Activated B cell treated with CpG ODN at 0.5 μM for 24 hours (primary cell): ENCODE measurements at places on chromosomes 6 and 20.

DNA sequence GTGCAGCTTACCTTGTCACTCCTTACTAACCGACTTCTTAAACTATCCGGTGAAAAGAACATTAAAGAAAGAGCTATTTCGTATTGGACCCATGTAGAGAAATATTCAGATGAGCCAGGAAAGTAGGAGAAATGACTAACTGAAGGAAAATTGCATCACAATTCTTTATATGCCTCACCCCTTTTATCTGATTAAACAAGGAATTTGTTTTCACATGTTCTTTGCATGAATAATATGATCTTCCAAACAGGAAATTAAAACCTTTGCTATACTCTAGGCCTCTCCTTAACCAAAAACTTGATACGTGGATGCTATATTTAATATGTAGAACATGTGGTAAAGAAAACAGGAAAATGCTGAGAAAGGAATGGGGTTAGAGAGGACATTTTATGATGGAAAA, 41.9 kb upstream of the LRRC1 start:
- DNase-seq, result no peak

GRCh38 chr20:24672886-24673677, 203.7 kb downstream of the SYNDIG1 start:
- no peak for DNase-seq

DNA sequence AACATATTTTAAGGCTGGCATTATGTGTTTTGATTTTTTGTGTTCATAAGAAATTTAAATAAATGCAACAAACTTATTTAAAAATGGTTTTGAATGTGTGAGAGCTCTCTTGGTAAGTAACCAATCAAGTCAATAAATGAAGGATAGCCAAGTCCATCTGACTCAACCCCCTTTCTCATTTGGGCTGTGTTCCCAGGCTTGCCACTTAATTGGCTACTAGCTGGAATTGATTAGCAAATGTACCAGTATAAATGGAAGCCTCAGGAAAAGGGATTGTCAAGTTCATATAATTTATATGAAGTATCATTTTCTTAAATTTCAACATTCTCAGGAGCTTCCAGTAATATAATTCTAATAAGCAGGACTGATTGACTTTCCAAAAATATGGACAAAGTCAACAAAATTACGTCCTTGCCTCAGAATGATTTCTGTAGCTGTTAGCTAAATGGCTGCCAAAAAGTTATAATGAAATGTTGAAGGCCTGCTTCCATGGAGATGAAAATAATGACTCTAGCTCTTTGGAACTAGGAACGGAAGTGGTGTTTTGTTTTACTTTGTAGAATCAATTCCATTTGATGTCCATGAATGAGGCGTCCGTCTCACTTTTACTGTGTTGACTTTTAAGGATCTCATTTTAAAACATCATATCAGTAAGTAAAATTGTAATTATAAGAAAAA, 614.9 kb downstream of the CDH26 start:
- DNase-seq, result no peak

GRCh38 chr20:34058831-34059230, 53.2 kb downstream of the EIF2S2 start:
- no peak for DNase-seq

- DNase-seq, result no peak
Measured at GRCh38 chr6:124694139-124694705, 268.0 kb upstream of the RNF217 start.

GRCh38 chr6:92701425-92702096, 717.8 kb downstream of the EPHA7 start:
- DNase-seq, result no peak

- no peak for DNase-seq
Measured at GRCh38 chr6:57182017-57182432, 9.9 kb downstream of the BAG2 start.

GRCh38 chr6:105212587-105212986, 32.8 kb upstream of the POPDC3 start:
- no peak for DNase-seq

DNA sequence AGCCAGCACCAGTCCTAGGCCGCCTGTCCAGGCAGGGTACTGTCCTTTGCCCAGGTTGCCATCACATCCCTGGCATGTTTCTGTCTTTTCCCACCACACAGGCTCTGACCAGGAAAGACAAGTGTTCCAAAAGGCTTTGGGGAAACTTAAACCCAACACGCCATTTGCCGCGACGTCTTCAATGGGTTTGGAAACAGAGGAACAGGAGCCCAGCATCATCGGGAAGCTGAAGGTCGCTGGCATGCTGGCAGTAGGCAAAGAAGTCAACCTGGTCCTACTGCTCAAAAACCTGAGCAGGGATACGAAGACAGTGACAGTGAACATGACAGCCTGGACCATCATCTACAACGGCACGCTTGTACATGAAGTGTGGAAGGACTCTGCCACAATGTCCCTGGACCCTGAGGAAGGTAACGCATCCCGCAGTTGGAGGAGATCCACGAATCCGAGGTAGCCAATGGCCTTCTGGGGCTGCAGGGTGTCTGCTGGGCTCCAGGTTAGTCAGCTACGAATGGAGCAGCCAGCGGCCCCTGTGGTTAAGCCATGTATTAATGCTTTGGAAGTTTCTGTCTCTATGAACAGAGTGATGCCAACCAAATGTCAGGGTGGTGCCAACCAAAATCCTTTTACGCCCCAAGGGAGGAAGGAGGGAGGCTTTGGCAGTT, 36.2 kb downstream of the TGM3 start:
- DNase-seq, result no peak

GRCh38 chr20:19824861-19825260, 66.8 kb downstream of the RIN2 start:
- DNase-seq, result no peak

DNA sequence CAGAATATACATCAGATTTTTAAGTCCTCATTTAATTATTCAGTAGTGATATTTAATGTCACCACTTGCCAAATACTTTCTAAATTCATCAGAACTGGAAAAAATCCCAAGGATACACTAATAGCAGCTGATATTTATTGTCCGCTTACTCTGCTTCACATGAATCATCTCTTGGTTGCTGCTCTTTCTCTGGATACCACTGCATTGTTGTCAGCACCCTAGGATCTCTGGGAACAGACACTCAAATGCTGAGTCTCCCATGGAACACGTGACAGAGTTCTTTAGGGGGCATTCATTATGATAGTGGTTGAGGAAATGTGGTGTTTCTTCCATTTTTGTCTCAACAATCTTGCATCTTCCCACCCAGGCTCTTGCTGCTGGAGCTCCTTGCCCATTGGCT, 318.0 kb downstream of the RFPL4B start:
- DNase-seq, result no peak

GRCh38 chr6:148530976-148531375, 188.3 kb downstream of the SASH1 start:
- no peak for DNase-seq
